ENCODE measurements at places on chromosomes 16 and 17.

DNA sequence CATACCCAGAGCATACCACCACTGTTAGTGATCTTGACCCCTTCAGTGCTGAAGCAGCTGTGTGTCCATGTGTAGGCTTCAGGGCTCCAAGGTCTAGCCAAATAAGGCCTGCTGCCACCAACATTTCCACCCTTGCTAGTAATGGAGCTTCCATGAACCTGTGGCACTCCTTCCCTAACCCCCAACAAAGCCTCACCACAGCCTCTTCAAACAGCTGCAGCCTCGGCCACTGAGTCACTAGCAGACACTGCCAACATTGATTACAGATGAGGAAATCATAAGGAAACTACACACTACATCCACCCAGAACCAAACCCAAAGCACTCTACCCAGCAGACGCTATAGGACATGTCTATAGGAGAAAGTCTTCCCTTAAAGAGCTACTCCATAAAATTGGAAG lies 610.7 kb downstream of the KCNJ2 start:
- no peak for DNase-seq

DNA sequence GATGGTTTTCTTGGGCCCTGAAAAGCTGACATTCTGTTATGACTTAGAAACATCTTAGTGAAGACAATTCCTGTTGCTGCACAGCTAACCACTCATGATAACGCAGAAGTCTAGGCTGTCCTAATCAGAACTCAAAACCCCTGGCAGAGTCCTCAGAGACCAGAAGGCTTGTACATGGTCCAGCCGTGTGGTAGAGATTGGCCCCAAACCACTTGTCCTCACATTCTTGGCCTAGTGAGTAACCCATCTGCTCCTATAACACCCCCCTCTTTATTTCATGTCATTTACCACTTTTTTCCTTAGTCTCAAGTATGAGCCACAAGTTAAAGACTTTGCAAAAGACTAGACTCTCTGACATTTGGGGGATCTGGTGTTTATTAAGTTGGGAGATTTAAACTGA lies 116.5 kb upstream of the ADAMTS18 start:
- DNase-seq, result no peak

DNA sequence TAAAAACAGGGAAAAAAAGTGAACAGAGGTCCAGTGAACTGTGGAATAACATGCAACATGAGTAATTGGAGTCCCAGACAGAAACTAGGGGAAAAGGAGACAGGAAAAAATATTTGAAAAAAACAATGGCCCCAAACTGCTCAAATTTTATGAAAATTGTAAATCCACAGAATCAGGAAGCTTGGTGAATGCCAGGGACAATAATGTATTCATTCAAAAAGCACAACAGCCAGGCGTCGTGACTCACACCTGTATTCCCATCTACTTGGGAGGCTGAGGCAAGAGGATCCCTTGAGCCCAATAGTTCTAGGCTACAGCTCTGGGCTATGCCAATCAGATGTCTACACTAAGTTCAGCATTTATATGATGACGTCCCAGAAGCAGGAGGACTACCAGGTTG lies 23.7 kb downstream of the NCOR1 start:
- DNase-seq, result no peak

DNA sequence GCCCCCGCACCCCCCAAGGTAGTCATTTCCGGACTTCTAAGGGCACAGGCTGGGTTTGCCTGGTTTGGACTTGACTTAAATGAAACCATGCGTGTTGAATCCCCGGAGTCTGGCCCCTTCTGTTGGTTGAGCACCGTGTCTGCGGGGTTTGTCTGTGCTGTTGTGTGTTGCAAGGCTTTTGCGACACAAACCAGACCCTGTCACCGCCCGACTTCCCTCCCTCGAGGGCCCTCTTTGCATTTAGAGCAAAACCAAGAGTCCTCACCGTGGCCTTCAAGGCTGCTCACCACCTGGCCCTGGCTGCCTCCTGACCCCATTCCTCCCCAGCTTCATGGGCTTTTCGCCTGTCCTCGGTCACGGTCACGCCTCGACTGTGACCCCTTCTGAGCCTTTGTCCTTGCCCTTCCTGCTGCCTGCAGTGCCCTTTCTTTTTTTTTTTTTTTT lies 7.4 kb downstream of the CRISPLD2 start:
- DNase-seq, result peak; percentile 95

- DNase-seq, result no peak
Observed at GRCh38 chr17:3556239-3556915, 1.2 kb downstream of the TRPV3 start.

- no peak for DNase-seq
Observed at GRCh38 chr17:31778523-31778922, 80.5 kb downstream of the COPRS start.

DNA sequence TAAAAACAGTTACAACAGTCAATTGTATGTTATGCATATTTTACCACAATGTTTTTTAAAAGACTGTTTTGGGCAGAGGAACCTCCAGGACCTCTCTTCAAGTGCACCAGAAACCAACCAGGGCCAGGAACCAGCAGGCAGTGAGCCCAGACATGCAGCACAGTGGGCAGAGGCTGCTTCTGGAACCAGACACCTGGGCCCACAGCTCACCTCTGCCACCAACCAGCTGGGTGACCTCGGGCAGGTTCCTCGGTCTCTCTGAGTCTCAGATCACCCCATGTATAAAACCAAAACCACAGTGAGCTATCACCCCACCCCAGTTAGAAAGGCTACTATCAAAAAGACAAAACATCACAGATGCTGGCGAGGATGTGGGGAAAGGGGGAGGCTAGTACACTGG lies 161.0 kb downstream of the C16orf95 start:
- DNase-seq, result no peak

GRCh38 chr17:82267575-82268379 lies 5.7 kb downstream of the CSNK1D start:
- peak; percentile 78 for DNase-seq

GRCh38 chr16:68481636-68482035 lies 33.3 kb upstream of the SMPD3 start:
- DNase-seq, result peak; percentile 56

DNA sequence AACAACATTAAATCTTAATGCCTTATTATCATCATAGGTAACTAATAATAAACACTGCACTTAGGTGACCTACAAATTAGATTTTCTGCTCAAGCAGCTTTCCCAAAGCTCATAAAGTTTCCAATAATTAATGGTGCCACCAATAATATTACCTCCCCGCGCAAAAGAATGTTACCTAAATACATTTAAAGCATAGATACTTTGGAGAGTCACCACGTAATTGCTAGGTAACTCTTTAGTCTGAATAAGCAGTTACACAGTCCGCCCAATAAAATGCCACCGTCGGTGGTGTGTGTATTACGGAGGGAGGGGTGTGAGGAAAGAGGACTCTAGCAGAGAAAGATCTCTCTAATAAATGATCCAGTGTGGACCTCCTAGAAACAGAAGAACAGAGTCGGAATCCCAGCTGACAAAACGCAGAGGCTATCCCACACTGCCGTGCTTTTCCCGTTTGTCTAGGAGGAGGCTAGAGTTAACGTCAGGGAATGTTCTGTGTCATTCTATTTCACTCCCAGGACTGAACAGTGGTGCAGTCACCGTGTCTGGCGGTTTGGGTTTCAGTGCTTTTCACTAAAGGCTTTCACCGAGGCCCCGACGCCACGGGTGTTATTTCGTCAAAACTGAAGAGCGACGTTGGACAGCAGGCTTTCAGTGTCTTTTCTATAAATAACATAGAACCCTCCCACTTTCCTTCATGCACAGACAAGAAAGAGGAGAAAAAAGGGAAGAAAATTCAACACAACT lies 630 bp downstream of the RNFT1 start:
- peak; percentile 81 for DNase-seq

- peak; percentile 75 for DNase-seq
Observed at GRCh38 chr16:22216191-22216831, 10.2 kb downstream of the EEF2K start.

DNA sequence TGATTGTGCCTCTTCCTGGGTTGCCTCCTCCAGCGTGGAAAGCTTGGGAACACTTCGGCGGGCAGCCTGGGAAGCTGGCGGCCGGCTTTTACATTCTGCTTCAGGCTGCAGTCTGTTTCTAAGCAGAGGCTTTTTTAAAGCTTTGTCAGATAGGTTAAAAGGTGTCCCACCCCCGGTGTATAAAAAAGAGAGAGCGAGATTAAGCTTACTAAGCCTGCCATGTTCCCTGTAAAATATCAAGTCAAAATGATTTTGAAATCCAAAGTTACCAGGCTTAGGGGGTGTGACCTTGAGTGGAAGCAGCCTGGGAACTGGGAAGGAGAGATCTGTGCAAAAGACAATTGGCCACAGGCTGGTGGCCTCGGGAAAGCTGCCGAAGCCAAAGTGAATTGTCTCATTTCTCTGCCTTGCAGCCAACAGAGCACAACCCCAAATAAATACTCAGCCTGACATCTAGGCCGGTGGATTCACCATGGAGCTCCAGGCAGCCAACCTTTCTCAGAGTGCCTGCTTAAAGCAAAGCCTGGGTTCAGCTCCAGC lies 254.5 kb downstream of the FTO start:
- no peak for DNase-seq

GRCh38 chr17:28717578-28718332 lies at the start of gene RAB34:
Gene RAB34, minus strand, starts transcription at chr17:28717868. Its CDS starts 602 bp downstream, at chr17:28717266.
- DNase-seq, result no peak

DNA sequence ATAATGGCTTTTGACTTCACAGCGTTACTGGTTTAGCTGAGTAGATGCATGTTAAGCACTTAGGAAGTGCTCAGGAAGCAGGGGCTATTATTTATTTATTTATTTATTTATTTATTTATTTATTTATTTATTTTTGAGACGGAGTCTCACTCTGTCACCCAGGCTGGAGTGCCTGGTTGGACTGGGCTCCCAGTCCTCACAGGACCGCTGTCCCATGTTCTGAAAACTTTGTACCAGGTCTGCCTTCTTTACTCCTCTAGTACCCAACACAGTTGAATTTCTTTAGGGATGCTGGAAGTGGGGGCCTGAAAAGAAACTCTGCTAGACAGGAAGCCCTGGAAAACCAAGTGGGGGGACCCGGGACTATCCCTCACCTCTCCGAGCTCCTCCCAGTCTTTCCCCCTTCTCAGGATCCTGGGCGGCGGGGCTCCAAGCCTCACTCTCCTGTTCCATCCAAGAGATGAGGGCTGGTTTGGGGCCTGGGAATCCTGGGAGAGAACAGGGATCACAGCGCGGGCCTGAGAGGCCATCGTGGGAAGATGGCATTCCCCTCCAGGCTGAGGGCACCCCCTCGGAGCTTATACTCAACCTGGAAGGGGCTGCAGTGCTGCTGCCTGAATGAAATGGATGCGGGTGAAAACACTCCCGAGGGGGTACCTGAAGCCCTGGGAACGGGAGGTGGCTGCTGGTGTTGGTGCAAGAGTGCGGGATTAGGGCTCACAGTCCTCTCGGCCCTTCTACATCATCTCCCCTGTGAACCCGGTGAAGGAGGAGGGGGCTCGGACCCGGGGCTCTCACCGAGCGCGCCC lies 674 bp downstream of the ZNF688 start:
- no peak for DNase-seq

GRCh38 chr17:32279891-32280716 lies 14.5 kb downstream of the RHBDL3 start:
- no peak for DNase-seq

GRCh38 chr16:7233975-7234374 lies 98.7 kb upstream of the RBFOX1 start:
- no peak for DNase-seq

- peak; percentile 31 for DNase-seq
Observed at GRCh38 chr17:36824678-36825101, 112.6 kb upstream of the LHX1 start.

DNA sequence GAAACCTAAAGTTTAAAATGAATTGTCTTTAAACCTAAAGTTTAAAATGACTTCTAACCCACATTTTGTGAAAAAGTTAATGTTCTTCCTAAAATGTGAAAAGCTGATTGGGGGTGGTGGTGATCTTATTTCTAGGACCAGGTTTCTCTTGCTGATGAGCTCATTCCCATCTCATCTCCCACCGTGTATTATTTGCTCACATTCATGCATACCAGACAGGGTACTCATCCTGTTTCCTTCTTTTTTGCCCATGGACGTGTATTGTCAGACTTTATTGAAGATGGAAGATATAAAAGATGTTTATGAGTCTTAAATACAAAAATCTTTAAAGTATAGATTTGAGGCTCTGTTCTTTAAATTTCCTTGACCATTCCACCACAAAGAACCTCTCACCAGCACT lies 70.1 kb upstream of the MPHOSPH6 start:
- DNase-seq, result no peak

DNA sequence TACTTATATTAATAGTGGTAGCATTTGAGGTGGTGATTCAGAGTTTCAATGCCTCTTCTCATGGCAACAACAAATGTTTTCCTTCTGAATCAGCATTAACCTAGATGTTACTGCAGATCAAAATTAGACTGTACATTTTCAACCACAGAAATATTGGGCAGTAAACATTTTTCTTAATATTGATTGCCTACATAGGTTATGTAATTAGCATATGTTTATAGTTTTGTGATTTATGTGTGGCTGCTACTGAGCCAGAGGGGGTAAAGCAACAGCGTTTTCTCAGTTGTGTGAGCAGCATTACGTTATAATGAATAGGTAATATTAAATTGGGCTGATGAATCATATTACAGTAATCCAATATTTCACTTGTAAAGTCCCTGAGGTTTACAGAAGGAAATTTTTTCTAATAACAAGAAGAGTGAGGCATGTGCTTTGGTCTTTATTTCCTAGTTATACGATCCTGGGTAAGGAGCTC lies 18.8 kb upstream of the BMERB1 start:
- DNase-seq, result no peak

- DNase-seq, result peak; percentile 66
Observed at GRCh38 chr17:7867881-7868329, 10.1 kb downstream of the CYB5D1 start.

- DNase-seq, result no peak
Observed at GRCh38 chr16:67425061-67425460, 5.9 kb upstream of the HSD11B2 start.

GRCh38 chr16:854808-855410 lies 54.4 kb upstream of the GNG13 start:
- no peak for DNase-seq

GRCh38 chr17:64355536-64356303 lies 34.9 kb downstream of the PECAM1 start:
- peak; percentile 85 for DNase-seq

DNA sequence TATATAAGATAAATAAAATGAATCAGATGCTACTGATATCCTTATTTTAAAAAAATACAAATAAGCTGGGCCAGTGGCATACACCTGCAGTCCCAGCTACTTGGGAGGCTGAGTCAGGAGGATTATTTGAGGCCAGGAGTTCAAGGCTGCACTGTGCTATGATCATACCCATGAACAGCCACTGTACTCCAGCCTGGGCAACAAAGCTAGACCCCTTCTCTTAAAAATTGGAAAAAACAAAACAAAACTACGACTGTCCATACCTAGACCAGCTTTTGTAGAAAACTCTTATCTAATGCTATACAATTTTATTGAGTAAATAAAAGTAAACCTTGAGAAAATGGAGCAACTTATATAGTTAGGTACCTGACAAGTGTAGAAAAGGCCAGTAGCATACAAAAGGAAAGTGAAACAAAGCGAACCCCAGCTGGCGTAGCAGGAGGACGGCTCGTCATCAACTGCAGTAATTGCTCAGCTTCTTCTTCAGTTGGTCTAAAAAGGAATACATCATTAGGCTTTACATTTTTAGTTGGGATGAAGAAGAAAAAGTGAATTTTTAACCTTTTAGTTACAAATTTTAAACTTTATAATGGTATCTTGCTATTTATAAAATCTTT lies 23.6 kb downstream of the INTS2 start:
- no peak for DNase-seq

- DNase-seq, result peak; percentile 47
Observed at GRCh38 chr16:12271006-12271405, 294.5 kb downstream of the SNX29 start.

GRCh38 chr16:21211486-21211885 lies at the start of gene ZP2:
Gene ZP2, minus strand, starts transcription at chr16:21211574. Its CDS starts 27 bp downstream, at chr16:21211547.
- DNase-seq, result no peak

GRCh38 chr17:59651346-59651745 lies 31.7 kb downstream of the CLTC start:
- no peak for DNase-seq
